ENCODE measurements at places on chromosomes 5 and 9.

- H3K4me1 ChIP-seq, result peaks cover 21% of the 10 kb centered on the region
- H3K36me3 ChIP-seq, result no peaks in the 10 kb centered on the region
- DNase-seq, result no peak
- peaks cover 27% of the 10 kb centered on the region for H3K27me3 ChIP-seq
These were observed 413.5 kb upstream of the CLINT1 start for GRCh38 chr5:158272409-158272808.

DNA sequence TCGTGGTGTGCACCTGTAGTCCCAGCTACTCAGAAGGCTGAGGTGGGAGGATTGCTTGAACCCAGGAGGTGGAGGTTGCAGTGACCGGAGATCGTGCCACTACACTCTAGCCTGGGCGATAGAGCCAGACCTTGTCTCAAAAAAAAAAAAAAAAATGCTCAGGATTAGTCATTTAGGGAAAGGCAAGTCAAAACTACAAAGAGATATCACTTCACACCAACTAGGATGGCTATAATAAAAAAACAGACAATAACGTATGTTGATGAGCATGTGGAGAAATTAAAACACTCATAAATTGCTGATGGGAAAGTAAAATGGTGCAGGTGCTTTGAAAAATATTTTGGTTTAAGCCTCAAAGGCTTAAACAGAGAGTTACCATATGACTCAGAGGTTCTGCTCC, 6.3 kb upstream of the ANKRD34B start:
- no peak overlapping the region for H3K4me3 ChIP-seq
- H3K4me1 ChIP-seq, result no peaks in the 10 kb centered on the region
- no peak overlapping the region for H3K27ac ChIP-seq

DNA sequence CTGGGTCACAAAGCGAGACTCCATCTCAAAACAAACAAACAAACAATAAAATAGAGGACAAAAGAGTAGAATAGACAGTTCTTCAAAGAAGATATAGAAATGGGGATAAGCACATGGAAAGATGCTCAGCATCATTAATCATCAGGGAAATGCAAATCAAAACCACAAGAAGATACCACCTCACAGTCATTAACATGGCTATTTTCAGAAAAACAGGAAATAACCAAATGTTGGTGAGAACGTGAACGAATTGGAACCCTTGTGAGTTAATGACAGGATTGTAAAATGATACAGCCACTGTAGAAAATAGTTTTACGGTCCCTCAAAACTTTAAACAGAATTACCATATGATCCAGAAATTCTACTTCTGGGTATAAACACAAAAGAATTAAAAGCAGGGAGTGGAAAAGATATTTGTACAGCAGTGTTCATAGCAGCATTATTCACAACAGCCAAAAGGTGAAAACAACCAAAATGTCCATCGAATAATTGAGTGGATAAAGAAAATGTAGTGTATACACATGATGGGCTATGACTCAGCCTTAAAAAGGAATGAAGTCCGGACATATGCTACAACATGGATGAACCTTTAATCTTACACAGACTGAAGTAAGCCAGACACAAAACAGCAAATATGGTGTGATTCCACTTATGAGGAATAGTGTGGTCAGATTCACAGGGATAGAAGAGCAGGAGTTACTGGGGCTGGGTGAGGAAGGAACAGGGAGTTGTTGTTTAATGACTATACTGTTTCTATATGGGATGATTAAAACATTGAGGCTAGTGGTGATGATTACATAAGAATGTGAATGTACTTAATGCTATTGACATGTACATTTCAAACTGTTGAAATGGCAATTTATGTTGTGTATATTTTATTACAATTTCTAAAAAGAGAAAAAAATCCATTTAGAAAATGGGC, 19.7 kb downstream of the OR2V2 start:
- peaks cover 29% of the 10 kb centered on the region for H3K4me1 ChIP-seq
- no peaks in the 10 kb centered on the region for H3K36me3 ChIP-seq
- no peak overlapping the region for H3K4me3 ChIP-seq
- H3K27me3 ChIP-seq, result peaks cover 96% of the 10 kb centered on the region

DNA sequence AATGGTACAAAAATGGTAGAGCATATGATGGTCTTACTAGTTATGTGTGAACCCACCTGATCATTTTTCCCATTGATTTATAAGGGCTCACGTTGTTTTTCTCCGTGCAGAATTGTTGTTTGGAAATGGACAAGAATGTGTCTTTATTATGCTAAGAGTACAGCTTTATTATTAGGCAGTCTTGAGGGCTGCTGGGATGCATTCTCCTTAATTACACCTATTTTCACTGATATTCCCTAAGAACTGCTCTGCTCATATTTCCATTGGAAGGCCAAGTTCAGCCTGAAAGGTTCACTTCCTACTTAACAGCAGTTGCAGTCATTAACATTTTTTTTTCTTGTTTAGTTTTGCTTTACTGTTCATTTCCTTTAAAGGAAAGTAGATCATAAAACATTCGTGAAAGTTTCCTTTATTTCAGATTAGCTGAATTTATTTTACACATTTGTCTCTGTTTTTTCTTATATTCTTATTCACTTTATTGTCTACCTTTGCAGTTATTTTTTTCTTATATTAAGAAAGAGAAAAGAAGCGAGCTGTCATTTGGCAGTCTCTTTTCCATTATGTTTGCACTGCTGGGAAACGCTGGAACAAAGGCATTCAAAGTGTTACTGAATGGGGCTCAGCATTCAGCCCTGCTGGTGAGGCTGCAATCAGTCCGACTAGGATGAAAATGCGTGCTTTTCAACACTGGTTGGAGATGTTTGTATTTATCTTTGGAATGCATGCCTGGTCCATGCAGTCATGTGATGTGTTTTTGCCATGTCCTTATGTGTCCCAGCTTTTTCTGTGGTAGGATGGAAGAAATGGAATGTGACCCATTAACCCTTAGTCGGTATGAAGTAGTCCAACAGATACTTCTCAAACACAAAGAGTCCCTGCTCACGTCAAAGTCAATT, 602.7 kb upstream of the ZNF608 start:
- H3K36me3 ChIP-seq, result no peaks in the 10 kb centered on the region
- DNase-seq, result no peak
- H3K27ac ChIP-seq, result no peak overlapping the region
- no peaks in the 10 kb centered on the region for H3K27me3 ChIP-seq
- H3K4me1 ChIP-seq, result peaks cover 26% of the 10 kb centered on the region

- H3K27ac ChIP-seq, result no peak overlapping the region
- no peaks in the 10 kb centered on the region for H3K4me1 ChIP-seq
- H3K4me3 ChIP-seq, result no peak overlapping the region
These were observed 33.1 kb upstream of the MVB12B start for GRCh38 chr9:126293522-126293889.

GRCh38 chr5:86917117-86917579, 299.4 kb downstream of the COX7C start:
- H3K27ac ChIP-seq, result no peak overlapping the region
- H3K4me3 ChIP-seq, result no peak overlapping the region
- no peaks in the 10 kb centered on the region for H3K36me3 ChIP-seq
- no peaks in the 10 kb centered on the region for H3K27me3 ChIP-seq

DNA sequence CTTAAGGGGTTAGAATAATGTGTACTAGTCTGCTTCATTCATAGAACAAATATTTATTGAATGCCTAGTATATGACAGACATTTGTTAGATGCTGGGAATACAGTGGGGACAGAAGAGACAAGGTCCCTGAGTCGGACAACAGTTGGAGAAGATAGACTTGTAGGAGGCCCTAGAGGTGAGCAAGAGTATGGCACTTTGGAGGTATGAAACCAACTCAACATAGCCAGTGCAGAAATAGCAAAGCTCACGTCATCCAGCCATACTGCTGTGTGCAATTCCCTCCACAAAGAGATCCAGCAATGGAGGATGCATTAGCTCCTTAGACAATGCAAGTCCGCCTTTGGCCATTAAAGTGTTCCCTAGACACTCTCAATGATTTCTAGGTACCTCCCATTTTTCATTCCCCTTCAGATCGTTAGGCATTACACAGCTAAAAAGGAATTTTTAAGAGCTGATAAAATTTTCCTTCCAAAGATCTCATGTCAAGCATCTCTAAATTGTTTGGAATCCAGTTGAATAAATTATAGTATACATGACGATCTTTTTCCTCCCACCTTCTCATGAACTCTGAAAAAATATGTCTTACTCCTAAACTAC, 1949.6 kb upstream of the WWC1 start:
- no peak overlapping the region for H3K4me3 ChIP-seq
- DNase-seq, result no peak
- no peaks in the 10 kb centered on the region for H3K36me3 ChIP-seq
- H3K27me3 ChIP-seq, result no peaks in the 10 kb centered on the region

- peaks cover 14% of the 10 kb centered on the region for H3K4me1 ChIP-seq
- DNase-seq, result no peak
- H3K4me3 ChIP-seq, result peak overlapping the region; percentile 75
These were observed 19.7 kb downstream of the DNAJA1 start for GRCh38 chr9:33044677-33045282.

DNA sequence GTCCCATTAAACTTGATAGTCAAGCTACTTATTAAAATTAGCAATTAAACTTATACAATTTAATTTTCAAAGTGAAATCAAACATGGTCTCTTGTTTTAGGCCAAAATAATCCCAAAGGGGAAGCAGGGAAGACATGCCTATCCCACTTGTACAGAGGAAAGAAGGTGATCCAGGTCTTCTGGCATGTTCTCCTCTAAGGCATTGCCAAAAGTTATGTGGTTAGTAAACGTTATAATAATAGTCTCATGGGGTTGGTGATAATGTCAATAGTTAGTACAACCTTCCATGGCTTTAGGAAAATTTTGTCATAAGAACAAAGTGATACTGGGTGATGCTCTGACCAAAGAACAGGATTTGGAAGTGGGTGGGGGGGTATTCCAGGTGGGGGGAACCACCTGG, 52.8 kb downstream of the ROR2 start:
- no peaks in the 10 kb centered on the region for H3K27me3 ChIP-seq
- H3K4me1 ChIP-seq, result peaks cover 65% of the 10 kb centered on the region
- peak overlapping the region; percentile 44 for H3K4me3 ChIP-seq
- no peak for DNase-seq
- H3K27ac ChIP-seq, result peak overlapping the region; percentile 81

- H3K4me3 ChIP-seq, result no peak overlapping the region
- peaks cover 6% of the 10 kb centered on the region for H3K36me3 ChIP-seq
- no peak for DNase-seq
- H3K4me1 ChIP-seq, result peaks cover 4% of the 10 kb centered on the region
- no peak overlapping the region for H3K27ac ChIP-seq
- no peaks in the 10 kb centered on the region for H3K27me3 ChIP-seq
These were observed 26.0 kb upstream of the SLC2A8 start for GRCh38 chr9:127370672-127371648.

GRCh38 chr5:148387325-148387724, 3.6 kb downstream of the FBXO38 start:
- no peak for DNase-seq
- H3K4me1 ChIP-seq, result peaks cover 36% of the 10 kb centered on the region
- H3K27ac ChIP-seq, result no peak overlapping the region
- peaks cover 3% of the 10 kb centered on the region for H3K36me3 ChIP-seq
- H3K27me3 ChIP-seq, result no peaks in the 10 kb centered on the region
